ENCODE measurements at places on chromosomes 3 and 15.
A peak's percentile ranks its signal among the peaks of the same experiment; 100 is the strongest.

- DNase-seq = peak; percentile 30
These were observed 145.2 kb downstream of the SHQ1 start for GRCh38 chr3:72702997-72703396.

GRCh38 chr15:84035399-84035766 lies 200.2 kb upstream of the GOLGA6L4 start:
- DNase-seq = no peak

GRCh38 chr3:116254541-116254940 lies 190.7 kb downstream of the LSAMP start:
- DNase-seq = no peak

DNA sequence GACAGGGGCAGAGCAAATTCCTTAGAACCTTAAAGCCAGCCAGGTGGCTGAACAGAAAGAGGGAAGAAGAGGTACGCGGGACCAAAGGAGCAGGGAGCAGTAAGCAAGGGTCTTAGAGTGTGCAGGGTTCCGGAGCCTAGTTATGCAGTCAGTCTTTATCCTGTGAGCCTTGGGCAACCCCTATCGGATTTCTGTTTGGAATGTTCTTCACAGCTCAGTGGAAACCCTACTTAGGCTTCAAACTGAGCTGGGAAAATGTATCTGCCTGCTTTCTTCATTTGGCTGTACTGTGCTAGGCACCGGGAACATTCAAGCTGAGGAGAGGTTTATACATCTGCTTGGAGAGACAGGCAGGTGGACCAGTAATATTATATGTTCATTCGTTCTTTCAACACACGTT lies 37.1 kb downstream of the PSMD6 start:
- DNase-seq = no peak

GRCh38 chr15:69712991-69713390 lies 260.4 kb downstream of the RPLP1 start:
- no peak for DNase-seq

DNA sequence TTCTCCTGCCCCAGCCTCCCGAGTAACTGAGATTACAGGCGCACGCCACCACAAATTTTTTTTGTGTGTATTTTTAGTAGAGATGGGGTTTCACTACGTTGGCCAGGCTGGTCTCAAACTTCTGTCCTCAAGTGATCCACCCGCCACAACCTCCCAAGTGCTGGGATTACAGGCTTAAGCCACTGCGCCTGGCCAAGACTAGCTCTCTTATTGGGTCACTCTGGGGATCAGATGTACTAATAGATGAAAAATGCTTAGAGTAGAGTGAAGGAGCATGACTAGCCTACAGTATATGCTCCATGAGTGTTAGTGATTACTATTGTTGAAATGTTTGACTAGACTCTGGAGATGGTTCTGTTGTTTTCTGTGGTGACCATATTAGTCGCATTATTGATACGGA lies 21.8 kb downstream of the RARB start:
- DNase-seq = no peak

GRCh38 chr3:46668116-46668515 lies 25.4 kb downstream of the ALS2CL start:
- peak; percentile 4 for DNase-seq

DNA sequence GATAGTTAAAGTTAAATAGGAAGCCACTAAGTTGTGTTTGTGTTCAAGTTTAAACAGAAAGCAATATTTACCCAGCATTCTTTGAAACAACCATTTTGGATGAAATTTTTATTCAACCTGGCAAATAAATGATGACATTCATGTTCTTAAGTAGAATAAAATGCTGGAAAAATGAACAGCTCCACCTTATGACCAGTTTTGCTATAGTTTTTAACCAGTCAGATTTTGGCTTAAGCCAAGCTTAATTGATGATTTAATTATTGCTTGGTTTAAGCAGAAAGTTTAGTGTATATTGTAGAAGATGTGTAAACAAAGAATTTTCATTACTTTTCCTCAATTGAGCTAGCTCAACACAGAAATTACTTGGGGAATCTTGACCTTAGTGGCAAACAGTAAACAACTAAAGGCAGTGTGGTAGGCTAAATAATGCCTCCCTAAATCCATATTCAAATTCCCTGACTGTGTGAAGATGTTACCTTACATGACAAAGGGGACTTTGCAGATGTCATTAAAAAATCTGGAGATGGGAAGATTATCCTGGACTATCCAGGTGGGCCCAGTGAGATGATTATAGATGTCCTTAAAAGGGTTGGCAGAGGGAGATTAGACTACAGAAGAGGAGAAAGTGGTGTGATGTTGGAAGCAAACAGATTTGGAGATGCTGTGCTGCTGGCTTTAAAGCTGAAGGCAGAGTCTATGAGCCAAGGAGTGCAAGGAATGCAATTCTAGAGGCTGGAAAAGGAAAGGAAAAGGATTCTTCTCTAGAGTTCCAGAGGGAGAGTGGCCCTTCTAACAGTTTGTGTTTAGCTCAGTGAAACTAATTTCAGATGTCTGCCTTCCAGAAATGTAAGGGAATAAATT lies 448.6 kb upstream of the GOLIM4 start:
- DNase-seq = no peak

GRCh38 chr3:18987070-18987469 lies 161.2 kb upstream of the KCNH8 start:
- DNase-seq = no peak

DNA sequence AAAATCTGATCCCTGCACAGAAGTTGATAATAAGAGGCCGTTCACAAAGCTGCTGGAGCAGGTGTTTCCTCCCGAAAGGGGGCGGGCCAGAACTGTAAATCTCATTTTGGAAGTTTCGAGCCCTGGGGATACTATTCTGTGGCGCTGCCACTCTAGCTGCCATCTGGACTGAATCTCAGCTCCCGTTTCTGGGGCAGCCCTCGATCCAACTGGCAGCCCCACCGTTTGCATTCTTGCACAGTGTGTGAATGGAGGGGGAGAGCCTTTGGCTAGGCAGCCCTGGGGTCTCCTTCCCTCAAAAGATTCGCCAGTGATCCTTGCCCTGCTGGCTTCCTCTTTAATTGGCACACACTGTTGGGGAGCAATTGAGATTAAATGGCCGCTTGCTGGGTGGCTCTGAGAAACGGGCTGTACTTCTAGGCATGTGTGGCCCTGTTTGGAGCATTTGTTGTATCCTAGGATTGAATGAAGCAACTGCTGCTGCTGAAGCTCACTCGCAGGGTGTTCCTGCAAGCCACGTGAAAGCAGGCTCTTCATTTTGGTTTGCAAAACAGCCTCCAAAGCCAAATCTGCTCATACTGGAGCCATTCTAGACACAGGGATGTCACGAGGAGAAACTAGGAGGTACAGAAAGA lies 57.2 kb upstream of the TOPAZ1 start:
- no peak for DNase-seq

GRCh38 chr3:190616637-190617036 lies 102.8 kb downstream of the IL1RAP start:
- DNase-seq = no peak

DNA sequence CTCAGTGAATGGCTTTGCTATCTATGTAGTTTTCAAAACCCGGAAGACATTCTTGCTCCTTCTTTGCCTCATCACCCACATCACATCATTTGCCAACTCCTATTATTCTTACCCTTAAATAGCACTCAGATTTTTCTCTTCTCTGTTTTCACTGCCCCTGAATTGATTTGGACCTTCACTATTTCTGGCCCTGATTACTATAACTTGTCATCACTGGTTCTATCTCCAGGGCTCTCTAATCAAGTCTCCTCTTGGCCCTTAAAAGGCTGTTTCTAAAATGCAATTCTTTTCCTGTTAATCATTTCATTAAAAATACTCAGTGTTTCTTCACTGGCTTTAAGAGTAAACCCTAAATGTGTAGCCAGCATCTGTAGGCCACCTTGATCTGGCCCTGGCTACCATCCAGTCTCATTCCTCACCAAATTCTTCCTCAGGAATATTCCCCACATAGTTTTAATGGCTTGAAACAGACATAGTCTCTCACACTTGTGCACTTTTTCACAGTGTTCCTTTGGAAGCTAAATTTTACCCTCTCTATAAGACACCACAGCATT lies 437.1 kb upstream of the CBLB start:
- no peak for DNase-seq

GRCh38 chr15:99486371-99487336 lies 79.1 kb upstream of the MEF2A start:
- no peak for DNase-seq

- no peak for DNase-seq
These were observed 48.0 kb upstream of the FBN1 start for GRCh38 chr15:48693484-48693883.

GRCh38 chr15:78343276-78344060 lies 3.3 kb downstream of the CRABP1 start:
- DNase-seq = no peak

- no peak for DNase-seq
These were observed 13.7 kb downstream of the PLEKHO2 start for GRCh38 chr15:64855205-64855975.

- DNase-seq = no peak
These were observed 169.6 kb upstream of the LRTM1 start for GRCh38 chr3:55097441-55097840.

- no peak for DNase-seq
These were observed 17.3 kb upstream of the BSN start for GRCh38 chr3:49536875-49537533.

- DNase-seq = no peak
These were observed 4.7 kb upstream of the MYEF2 start for GRCh38 chr15:48182749-48183148.

DNA sequence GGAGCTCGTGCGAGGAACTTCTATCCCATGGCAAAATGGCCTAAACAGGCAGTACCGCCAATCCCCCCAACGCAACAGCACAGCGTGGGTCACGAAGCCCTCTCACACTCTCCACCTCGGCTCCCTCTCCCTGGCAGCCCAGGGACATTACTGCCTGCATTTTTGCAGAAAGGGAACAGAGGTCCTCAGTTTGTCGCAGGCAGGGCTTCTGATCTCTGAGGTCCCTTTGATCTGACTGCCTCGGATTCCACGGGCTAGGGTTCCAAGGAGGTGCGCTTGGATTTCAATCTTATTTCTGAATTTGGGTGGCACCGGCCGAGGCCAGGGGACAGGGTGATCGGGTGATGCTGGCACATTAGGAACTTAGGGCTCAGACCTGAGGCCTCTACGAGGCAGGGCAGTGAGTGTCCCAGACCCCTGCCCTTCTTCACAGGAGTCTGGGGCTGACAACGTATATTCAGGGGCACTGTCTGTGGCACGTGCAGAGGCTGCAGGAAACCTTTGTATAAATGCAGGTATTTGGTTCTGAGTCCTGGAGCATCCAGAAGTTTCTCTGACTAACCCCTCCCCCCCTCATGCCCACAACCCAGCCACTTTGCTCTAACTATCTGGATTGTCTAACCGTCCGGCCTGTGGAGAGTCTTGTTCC lies 197.9 kb downstream of the XXYLT1 start:
- no peak for DNase-seq

GRCh38 chr3:53003320-53003719 lies 42.6 kb downstream of the SFMBT1 start:
- no peak for DNase-seq

DNA sequence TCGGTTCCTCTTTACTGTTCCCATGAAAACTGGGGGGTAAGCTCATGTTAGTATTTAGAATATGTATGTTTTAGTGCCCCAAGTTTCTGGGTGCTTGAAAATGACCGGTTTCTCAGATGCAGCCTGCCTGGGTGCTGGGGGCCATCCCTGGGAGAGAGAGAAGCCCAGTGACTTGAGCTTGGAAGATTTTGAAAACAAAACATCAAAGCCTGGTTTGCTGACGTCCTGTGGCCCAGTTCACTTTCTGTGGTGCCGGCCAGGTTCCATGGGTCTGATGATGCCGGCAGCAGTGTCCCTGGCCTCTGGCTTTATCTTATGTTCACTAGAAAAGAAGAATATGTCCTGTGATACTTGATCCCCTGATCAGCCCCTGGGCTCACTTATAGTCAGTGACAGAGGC lies 17.1 kb downstream of the APBA2 start:
- DNase-seq = no peak

DNA sequence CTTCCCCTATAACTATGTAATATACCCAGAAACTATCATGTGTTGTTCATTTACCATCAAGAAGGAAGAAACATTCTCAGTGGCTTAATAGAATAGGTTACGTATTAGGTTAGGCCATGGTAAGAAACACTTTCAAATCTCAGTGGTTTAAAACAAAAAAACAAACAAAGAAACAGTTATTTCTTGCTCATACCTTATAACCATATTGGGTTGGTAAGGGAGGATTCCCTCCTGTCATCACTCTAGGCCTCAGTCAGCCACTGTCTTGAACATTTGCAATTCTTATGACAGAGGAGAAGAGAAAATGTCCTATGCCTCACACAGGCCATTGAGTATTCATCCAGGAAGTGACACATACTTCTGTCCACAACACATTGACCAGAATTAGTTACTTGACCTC lies 727.7 kb upstream of the NECTIN3 start:
- no peak for DNase-seq

DNA sequence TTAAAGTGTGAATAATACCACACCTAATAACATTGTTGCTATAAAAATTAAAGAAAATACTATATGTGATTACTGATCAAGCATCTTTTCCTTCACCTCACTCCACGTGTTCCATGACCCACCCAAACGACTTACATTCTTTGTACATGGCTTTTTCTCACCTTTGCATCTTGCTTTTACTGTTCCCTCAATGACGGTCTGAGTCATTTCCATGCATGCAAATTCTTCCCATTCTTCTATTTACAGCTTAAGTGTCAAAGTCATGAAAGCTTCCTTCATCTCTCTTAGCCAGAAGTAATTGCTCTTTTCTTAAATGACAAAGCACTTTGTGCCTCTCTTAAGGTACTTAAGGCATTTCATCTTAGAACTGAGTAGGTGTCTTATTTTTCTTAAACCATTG lies 64.0 kb downstream of the GREM1 start:
- no peak for DNase-seq

GRCh38 chr3:112740835-112741234 lies 99.9 kb upstream of the CCDC80 start:
- DNase-seq = no peak

- DNase-seq = no peak
These were observed 8.0 kb upstream of the ACAP2 start for GRCh38 chr3:195450731-195451229.

DNA sequence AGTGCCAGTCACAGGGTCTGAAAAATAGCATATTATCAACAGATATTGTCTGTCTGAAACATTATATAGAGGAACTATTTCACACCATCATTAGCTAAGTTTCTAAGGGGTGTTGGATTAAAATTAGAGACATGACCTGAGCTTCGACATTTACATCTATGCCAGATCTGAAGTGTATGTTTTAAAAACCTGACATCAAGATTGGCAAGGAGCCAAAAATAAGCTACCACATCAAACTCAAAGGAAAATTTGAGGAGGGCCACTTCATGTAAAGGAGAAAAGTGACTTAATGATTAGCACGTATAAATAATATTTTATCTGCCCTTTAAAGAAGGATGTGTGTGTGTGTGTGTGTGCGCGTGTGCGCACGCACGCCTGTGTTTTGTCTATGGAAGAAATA lies 752.0 kb upstream of the GRM7 start:
- no peak for DNase-seq

- no peak for DNase-seq
These were observed 72.7 kb upstream of the HACD2 start for GRCh38 chr3:123657568-123657967.

GRCh38 chr3:71973274-71974030 lies 188.5 kb upstream of the PROK2 start:
- DNase-seq = no peak

GRCh38 chr3:62446337-62446940 lies 73.1 kb upstream of the FEZF2 start:
- DNase-seq = no peak

GRCh38 chr3:188123170-188123905 lies 30.6 kb upstream of the LPP start:
- no peak for DNase-seq

- DNase-seq = no peak
These were observed 2.8 kb upstream of the CSPG5 start for GRCh38 chr3:47581422-47581821.

Measured in GM12891 (cell line).